KG1 (cell line): ENCODE measurements at places on chromosomes 1 and 21.

DNA sequence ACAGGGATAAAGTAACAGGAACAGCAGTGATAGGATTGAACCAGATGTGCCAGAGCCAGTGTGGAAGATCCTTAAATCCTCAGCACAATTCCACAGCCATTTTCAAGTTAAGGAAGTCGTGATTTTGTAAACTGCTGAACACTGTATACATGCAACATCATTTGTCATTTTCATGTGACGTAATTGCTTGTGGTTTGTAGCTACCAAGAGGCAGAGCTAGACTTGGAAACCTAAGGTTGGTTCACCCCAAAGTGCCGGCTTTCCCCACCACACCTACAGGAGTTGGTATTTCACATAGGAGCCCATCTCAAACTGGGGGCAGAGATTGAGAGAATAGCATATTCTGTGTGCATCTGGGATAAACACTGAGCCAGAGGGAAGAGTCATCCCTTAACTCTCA, 113.9 kb downstream of the CAPN8 start:
- no peak for DNase-seq

DNA sequence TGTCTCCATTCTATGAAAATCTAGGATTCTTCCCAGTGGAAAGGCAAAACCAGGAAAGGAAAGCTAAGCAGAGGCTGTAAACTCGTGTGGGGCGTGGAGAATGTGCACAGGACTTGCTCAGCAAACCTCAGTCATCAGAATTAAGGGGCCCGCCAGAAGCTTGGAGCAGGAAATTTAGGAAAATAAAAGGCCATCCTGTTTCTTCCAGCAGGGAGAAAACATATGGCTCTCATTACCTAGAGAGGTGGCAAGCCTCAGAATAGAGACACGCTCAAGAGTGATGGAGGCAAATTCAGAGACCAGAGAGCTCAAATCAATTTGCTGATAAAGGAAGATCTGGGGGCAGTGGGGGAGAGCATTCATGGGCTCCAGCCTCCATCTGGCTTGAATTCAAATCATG, 151.9 kb upstream of the KLHDC7A start:
- DNase-seq, result no peak

- DNase-seq, result no peak
Observed at GRCh38 chr1:229810961-229811360, 184.9 kb downstream of the URB2 start.

GRCh38 chr1:93839753-93840152, 39.3 kb downstream of the DNTTIP2 start:
- no peak for DNase-seq

DNA sequence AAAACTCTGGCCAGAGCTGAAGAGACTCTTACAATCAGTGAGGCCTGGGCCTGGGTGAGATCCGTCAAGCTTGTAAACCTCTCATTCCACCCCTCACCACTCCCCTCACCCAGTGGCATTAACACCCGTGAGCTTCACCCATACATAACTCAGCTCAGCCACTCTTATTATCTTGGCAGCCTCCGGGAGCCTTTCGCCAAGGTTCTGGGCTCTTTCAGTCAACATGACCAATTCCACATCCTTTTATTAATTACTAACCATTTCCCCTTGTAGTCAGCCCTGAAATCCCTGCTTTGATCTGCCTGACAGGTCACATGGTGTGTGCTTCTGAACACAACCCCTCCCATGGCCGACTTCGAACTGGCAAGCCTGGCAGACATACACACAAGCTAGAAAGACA, 134.8 kb downstream of the SETD4 start:
- no peak for DNase-seq

GRCh38 chr1:157197906-157198435, 59.8 kb upstream of the ETV3 start:
- DNase-seq, result no peak

DNA sequence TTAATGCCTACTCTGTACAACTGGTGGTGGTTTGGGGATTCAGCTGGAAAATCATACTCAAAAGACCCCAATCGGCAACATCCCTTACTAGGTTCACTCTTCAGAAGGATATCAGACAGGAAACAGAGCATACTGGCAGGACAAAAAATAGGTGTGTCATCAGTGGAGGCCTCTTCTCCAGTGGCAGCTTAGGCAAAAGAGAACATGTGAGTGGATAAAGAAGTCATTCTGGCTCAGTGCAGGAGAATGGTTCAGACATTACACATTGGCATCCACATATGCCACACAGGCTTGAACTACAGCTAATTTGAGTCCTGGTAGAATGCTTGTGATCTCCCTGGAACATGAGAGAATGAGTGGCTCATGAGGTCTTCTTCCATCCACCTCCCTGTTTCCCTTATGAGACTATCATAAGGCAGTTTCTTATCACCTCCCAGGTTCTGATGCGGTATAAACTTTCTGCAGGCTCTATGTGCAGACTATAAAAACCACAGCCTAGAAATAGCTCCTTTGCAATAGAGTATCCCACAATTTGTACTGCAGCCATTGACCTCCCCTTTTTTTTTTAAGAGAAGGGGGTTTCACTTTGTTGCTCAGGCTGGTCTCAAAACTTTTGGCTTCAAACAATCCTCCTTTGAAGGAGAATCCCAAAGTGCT, 24.7 kb downstream of the VAMP4 start:
- DNase-seq, result no peak

- DNase-seq, result no peak
Observed at GRCh38 chr1:41792485-41792770, 126.3 kb downstream of the HIVEP3 start.

- DNase-seq, result no peak
Observed at GRCh38 chr1:16326833-16327404, 25.4 kb downstream of the FBXO42 start.

GRCh38 chr21:35563885-35564451, 496.4 kb downstream of the SETD4 start:
- no peak for DNase-seq

DNA sequence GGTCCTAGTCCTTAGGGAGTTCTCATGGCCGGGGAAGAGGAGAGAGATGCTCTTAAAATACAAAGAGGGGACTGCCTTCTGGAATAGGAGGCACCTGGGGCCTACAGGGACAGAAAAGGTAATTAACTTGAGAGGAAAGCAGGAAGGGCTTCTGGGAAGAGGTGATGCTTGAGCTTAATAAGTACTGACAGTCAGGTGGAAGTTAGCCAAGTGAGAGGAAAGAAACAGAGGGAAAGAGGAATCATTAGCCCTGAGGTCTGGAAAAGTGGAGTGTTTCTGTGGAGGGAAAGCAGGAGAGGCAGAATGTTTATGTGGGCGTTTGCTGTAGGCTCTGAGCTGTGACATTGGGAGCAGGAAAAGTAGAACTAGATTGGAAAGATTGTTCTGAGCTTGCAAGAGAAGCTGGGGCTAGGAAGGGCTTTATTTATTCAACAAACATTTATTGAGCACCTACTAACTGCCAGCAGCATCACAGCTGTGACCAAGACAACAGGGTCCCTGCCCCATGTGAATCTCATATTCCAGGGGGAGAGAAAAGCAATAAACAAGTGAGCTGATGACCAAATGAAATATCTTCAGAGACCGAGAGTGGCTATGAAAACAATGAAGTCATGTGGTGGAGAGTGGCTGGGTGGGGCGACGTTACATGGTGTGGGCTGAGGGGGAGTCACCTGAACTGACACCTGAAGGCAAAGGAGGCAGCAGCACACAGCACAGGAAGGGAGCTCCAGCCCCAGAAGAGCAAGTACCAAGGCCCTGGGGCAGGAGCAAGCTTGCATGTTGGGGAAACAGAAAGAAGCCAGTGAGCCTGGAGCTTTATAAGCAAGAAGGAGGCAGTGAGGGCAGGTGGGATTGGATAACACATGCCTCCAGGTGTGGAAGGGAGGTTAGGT, 4.4 kb upstream of the FNDC5 start:
- no peak for DNase-seq

DNA sequence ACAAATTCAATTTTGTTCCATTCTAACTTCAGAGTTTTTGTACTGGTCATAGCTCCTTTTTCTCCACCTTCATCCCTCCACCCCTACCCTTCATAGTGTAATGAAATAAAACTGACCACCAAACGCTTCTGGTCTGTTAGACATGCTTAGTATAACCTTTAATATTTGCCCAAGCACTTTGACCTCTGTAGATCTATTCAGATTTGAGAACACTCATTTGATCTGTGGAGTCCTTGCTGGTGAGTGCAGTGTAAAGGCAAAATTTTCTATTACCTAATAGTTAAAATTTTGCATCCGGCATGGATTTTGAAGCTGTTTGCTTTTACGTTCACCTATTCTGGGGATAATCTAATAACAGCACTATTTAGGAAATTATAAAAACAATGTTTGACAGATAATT, 41.2 kb downstream of the TMEM200B start:
- no peak for DNase-seq

DNA sequence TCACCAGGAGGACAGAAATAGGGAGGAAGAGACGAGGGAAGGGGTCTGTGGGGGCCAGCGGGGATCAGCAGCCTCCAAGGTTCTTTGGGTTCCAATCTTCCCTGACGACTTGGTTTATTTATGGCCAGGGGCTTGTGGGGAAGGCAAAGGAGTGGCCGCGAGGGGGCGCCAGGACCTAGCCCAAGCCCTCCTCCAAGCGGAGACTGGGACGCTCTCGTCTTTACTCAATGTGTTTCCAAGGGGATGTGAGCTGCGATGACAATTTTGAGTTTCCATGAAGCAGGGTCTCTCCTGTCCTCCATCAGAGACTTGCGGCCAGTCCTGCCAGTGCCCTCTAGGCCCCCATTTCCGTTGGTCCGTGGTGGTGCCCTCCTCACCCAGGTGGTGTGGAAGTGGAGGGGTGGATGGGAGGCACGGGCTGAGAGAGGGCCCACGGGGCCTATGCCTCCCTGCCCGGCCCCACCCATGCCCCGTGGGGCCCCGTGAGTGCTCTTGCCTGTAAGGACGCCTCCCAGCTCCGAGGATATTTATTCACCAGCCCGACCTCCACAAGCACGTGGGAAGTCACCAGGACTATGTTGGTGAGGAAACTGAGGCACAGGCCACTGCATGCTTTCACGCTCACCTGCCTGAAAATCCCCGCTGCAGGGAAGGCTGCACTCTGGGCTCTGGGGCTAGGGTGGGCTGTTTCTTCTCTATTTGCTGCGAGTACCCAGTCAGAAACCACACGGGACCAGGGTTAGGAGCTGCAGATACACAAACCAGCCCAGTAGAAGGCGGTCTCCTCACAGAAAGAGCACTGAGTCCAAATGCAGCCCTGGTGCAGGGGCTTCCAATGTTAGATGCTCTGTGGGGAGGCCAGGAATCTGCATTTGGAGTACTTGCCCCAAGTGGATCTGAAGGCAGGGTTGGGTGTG, 26.5 kb downstream of the DMRTB1 start:
- peak; percentile 60 for DNase-seq

DNA sequence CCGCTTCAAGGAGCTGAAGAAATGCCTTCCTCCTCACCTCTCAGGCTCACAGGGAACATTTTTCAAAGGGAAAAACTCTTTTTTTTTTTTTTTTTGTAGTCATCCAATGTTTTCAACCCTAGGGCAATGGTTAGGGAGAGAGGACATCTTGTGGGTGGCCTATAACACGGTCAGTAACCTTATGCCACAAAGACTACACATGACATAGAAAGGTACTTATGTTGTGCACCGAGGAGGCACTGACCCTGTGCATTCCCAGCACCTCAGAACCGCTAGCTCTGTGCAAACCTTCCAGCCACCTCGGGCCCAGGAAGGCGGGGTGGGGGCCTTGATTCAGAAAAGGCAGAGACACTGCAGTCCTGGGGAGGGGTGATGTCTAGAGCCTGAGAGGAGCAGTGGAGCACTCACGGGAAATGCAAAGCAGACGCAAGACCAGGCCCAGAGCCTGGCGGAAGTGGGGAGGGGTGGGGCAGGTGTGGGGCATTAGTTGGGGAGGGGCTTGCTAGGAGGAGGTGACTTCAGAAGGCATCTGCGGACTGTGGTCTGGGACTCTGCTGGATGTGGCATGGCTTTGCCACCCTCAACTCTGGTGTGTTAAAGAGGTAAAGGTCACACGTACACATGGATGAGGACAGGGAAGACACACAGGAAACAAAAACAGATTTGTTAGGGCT, 68.6 kb downstream of the MDM4 start:
- no peak for DNase-seq
